ENCODE measurements at places on chromosomes 1 and 21.

DNA sequence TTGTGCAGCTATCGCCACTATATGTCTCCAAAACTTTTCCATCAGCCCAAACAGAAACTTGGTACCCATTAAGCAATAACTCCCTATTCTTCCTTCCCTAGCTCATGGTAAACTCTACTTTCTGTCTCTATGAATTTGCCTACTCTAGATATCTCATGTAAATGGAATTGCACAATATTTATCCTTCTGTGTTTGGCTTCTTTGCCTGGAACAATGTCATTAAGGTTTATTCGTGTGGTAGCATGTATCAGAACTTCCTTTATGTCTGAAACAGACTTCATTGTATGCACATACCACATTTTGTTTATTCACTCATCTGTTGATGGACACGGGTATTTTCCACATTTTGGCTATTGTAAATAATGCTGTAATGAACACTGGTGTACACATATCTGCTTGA, 40.7 kb upstream of the CD34 start:
- no peak for DNase-seq

DNA sequence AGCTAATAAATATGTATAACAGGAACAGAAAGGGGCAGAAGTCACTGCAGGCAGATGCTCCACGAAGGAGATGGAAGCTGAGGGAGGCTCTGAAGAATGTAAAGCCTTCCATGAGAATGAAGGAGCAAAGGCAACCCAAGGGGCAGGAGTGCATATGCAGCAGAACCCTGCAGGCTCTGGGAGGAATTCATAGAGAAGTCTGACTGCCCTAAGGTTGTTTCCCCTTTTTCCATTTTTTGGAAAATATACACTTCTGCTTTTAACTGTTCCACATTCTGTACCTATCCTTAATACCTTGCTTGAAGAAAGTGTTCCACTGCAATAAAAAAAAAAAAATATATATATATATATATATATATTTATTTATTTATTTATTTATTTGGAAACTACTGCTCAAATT, 69.6 kb downstream of the CD34 start:
- no peak for DNase-seq

GRCh38 chr1:78718566-78718965, 68.9 kb downstream of the IFI44 start:
- peak; percentile 41 for DNase-seq

DNA sequence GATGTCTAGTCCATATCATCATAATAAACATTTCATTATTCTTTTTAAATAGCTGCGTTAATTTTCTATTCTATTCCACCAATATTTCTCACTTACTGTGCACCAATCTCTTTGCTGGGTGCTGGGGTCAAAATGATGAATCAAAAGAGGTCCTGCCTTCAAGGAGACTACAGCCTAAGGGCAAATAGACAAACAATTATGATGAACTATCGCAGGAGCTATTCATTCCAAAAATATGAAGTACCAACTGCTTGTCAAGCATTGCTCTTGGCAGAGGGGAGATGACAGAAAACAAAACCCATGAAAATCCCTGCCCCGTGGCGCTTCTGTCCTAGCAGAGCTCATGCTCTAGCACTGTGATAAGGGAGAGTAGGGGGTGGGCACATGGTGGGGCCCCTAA, 28.8 kb upstream of the SLC26A9 start:
- DNase-seq: no peak

DNA sequence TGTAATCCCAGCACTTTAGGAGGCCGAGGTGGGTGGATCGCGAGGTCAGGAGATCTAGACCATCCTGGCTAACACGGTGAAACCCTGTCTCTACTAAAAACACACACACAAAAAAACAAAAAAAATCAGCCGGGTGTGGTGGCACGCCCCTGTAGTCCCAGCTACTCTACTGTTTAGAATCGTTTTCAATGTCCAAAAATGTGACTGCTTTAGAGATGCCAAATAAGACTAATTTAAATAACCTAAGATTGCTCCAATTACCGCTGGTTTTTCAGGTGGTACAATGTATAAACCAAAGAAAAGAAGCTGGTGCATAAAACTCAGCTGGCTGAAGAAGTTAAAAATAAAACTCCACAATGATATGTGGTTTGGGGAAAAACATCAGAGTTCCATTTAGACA, 132.0 kb downstream of the RERE start:
- DNase-seq: no peak

DNA sequence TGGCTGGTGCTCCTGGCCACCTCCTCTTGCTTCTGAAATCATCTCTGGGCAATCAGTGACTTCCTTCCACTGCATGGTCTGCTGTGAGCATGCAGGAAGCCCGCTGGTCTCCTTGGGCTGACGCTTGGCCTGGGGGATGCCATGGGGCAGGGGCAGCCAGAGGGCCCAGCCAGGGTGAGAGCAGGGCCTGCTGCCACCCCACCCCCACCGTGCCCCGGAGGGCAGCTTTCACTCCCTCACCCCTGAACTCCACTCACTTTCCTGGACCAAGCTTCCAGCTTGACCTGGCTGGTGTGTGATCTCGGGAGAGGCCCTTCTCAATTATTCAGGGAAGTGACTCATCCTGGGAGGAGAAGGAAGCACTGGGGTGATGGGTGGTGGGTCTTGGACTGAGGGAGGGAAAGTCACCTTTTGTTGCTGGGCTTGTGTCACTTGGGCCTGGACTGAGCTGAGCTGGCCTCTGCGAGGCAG, 270.2 kb upstream of the CSF3R start:
- DNase-seq: no peak

GRCh38 chr1:242847390-242847993, 323.0 kb upstream of the PLD5 start:
- DNase-seq: peak; percentile 7

DNA sequence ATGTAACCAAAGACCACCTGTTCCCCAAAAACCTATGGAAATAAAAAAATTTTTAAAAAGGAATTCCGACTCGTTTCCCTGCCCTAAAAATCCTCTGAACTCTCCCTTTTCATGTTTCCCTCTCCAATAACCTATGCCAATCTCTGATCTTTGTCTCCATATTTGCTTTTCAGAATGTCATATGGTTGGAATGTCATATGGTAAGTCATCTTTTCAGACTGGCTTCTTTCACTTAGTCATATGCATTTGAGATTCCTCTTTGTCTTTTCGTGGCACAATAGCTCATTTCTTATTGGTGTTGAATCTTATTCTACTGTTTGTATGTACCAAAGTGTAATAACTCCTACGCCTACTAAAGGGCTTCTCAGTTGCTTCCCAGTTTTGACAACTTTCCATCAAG, 117.5 kb downstream of the BACH1 start:
- no peak for DNase-seq

DNA sequence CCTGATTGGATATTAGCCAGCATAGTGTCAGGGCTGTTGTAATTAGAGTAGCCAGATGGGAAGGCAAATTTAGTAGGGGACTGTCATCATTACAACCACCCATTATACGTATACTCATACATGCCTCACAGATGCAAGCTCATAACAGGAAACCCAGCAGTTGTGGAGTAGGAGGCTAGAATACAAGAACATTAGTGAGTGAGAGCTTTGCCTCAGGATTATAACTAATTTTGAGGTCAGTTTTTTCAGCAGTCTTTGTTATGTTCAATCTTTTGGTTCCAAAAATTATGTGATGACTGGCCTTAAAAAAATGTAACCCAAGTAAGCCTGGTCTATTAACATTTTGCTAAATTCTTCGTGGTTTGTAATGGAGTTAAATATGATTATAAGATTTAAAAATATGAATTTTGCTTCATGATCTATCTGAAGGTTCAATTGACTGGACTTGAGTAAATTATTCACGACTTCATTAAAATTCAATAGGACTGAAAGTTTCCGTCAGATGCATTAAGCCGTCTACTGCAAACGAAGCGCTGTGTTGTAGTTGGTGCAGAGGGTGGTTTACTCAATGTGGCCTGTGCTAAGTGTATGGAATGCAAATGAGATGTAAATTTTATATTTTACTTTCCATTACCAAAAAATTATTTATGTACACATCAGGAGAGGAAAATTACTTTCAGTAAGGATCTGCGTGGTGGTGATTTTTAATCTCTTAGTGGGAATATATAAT, 48.8 kb downstream of the KCNK1 start:
- DNase-seq: no peak

- no peak for DNase-seq
Measured at GRCh38 chr1:102546251-102546650, 549.5 kb upstream of the OLFM3 start.

- no peak for DNase-seq
Measured at GRCh38 chr1:28247612-28248272, 11.6 kb upstream of the SESN2 start.

- no peak for DNase-seq
Measured at GRCh38 chr21:39663066-39663465, 50.3 kb downstream of the B3GALT5 start.

DNA sequence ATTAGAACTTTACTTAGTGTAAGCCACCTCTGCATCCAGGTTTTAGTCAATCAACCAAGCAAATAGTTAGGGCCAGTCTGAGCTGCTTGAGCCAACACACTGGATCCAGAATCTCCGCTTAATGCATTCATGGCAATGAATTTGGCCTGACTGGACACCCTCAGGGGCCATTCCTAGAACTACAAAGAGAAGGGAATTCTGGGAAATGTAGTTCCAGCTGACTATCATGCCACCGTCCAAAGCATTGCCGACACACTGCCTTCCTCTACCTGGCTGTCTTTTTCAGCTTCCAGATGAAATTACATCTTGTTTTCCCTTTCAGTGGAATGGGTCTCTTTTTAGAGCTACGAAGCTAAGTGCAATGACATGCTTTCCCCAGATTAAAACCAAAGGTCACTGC, 163.0 kb upstream of the IGSF21 start:
- DNase-seq: no peak

DNA sequence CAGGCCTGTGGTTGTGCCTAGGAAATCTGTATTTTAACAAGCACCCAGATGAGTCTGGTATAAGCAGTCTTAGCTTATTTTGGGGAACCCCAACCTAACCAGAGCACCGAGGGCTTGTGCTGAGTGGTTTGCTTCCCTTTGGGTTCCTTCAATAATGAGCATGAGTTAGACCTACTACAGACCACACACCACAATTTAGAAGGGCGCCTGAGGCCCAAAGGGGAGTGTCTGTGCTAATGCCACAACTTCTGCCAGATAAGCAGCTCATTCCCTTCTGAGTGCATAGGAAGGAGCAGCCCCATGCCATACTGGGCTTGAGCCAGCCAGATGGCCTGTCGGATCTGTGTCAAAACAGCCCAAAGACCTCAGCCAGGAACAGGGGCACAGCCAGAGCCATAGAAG, 15.4 kb upstream of the LSS start:
- DNase-seq: no peak

- no peak for DNase-seq
Measured at GRCh38 chr1:192061556-192061955, 96.7 kb upstream of the RGS18 start.

DNA sequence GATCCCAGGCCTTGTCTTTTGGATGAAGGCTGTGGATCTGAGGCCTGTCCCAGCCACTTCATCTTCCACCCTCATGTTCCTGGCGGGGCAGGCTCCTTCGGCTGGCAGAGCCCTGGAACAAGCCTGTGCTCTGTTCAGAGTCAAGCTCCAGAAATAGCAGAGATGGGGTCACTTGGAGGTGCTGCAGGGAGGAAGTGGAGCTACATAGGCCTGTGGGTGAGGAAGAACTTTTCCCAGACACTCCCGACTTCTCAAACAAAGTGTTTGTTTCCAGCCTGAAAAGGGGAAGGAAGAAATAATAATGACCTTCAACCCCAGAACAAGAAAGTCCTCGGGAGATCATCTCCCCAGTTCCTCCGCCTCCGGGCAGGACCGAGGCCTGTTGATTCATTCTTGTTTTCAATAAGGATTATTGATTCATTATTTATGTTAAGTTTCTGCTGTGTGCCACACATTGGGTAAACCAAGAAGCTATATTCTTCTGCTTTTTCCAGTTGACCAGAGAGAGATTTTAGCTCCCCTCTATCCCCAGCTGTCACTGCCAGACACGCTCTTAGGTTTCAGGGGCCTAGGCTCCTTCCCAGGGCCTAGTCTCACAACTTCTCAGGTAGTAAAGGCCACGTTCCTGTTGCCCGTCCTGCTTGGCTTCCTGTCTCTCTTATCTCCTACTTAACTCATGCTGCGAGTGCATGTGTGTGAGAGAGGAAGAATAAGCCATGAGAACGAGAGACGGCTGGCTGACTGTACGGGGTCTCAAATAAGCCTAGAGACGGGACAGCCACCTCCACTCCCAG, 16.9 kb downstream of the IKBKE start:
- DNase-seq: no peak

GRCh38 chr1:224507771-224508523, 73.3 kb upstream of the WDR26 start:
- no peak for DNase-seq

DNA sequence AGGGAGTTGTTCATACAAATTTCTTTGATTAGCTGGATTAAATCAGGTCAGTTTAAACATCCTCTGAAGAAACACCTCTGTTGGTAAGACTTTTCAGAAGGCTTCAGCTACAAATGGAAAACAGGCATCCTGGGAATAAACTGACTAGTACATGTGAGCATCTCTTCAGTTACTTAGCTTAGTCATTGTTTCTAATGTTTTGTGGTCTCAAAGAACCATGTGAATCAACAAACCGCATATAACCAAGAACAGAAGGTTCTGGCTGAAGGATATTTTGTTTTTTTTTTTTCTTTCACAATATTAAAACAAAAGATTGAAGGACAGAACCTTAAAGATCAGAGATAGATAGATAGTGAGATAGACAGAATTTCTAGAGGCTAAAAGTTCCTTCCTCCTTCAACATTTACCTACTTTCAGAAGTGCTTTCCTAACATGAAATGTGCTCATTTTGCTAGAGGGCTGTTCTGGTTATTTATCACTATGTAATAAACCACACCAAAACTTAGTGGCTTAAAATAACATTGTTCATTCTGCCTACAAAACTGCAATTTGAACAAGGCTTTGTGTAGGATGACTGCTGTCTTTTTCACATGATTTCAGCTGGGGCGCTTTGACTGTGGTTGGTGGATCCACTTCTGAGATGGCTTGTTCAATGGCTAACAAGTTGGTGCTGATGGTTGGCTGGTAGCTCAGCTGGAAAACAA, 119.8 kb upstream of the PTGFR start:
- peak; percentile 93 for DNase-seq

DNA sequence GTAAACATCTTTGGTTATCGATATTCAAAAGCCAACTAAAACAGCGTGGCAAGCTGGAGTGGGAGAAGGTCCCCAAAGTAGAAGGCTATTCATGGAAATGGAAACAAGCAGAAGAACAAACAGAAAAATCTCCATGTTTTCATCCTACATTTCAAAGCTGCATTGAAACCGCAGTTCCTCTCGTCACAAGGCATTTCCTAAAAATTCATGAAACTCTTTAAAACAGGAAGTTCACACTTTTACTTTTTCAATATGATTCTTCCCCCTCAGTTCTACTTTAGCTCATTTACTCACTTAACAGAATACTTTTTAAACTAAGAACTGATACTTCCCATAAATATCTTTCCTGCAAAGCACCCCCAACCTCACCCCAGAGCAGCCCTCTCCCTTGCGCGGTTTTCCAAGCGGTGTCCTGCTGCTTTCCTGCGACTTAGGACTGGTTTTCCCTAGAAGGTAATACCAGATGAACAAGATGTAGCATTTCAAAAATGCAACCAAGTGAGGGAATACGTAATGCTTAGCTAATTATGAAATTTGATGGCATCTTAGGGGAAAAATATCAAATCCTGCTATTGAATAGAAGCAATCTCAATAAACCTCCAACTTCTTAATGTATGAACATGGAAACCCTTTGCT, 228.3 kb upstream of the PKN2 start:
- no peak for DNase-seq

Data from choroid plexus epithelial cell (primary cell).